ENCODE measurements at places on chromosomes 5 and 9. TPM values are rescaled to one million over a fixed set of nuclear protein-coding genes. Genes with fewer than 3 reads are reported as not detected.

Gene CNTNAP3B
- total RNA-seq = 15.0 TPM

Gene TTC16
- 0.05 TPM for total RNA-seq

Gene BTNL8
- total RNA-seq = not detected

Gene MAPK9
- total RNA-seq = 32.8 TPM

Gene DNAI1
- 0.18 TPM for total RNA-seq

Gene RAD23B
- 94.5 TPM for total RNA-seq

Gene CKS2
- 358 TPM for total RNA-seq

Gene SLC46A2
- total RNA-seq = not detected

Gene LMX1B
- total RNA-seq = 1.1 TPM

Gene PCDHA13
- 0.03 TPM for total RNA-seq

Gene CCL27
- total RNA-seq = 0.33 TPM

Gene GAS1
- total RNA-seq = 0.09 TPM

Gene TAF11L12
- total RNA-seq = 0.14 TPM

Gene EDIL3
- 0.12 TPM for total RNA-seq

Gene MYOT
- 0.13 TPM for total RNA-seq

Gene SHC3
- 0.40 TPM for total RNA-seq

Gene SLC6A7
- not detected for total RNA-seq

Gene SYNPO
- total RNA-seq = 21.7 TPM

Gene PCDHAC2
- 4.0 TPM for total RNA-seq

Gene FREM1
- not detected for total RNA-seq

Gene TERT
- 2.9 TPM for total RNA-seq

Gene SLCO6A1
- not detected for total RNA-seq

Gene PCDHA4
- 1.8 TPM for total RNA-seq

Gene PAPPA
- 29.1 TPM for total RNA-seq

Gene ZDHHC11B
- 1.5 TPM for total RNA-seq

Gene UIMC1
- total RNA-seq = 41.7 TPM

Gene CYLC2
- not detected for total RNA-seq

Gene CSF1R
- total RNA-seq = 0.31 TPM

Gene FUT7
- 0.07 TPM for total RNA-seq

Gene CRB2
- 0.13 TPM for total RNA-seq

Gene C5orf46
- not detected for total RNA-seq

Gene SNCAIP
- total RNA-seq = 0.05 TPM

Gene SIMC1
- total RNA-seq = 16.5 TPM

Gene GCNT1
- total RNA-seq = 5.5 TPM

Gene SIT1
- total RNA-seq = not detected

Gene DRD1
- 0.05 TPM for total RNA-seq

Gene IFNA13
- not detected for total RNA-seq

Gene SLC45A2
- total RNA-seq = not detected

Gene F12
- total RNA-seq = 15.9 TPM

Gene MSX2
- 4.9 TPM for total RNA-seq

Gene IL9
- total RNA-seq = not detected

Gene CATSPER3
- total RNA-seq = 0.15 TPM

Gene TOR2A
- 16.4 TPM for total RNA-seq

Gene PCDHGA3
- total RNA-seq = 0.02 TPM

Gene KCNMB1
- not detected for total RNA-seq

Gene ORM2
- total RNA-seq = not detected

Gene ZBTB34
- total RNA-seq = 3.4 TPM

Gene QRFP
- not detected for total RNA-seq

Gene UBE2QL1
- 4.6 TPM for total RNA-seq

Gene ADCY2
- total RNA-seq = not detected

Gene LCP2
- total RNA-seq = not detected

Gene FIBCD1
- total RNA-seq = 25.1 TPM

Gene ARHGEF37
- 2.4 TPM for total RNA-seq

Gene WDR31
- total RNA-seq = 0.96 TPM

Gene ZNF883
- 0.65 TPM for total RNA-seq

Gene EGFLAM
- total RNA-seq = 0.39 TPM

Gene PPP6C
- total RNA-seq = 24.6 TPM
